ENCODE measurements at places on chromosomes 2 and 18.
A peak's percentile ranks its signal among the peaks of the same experiment; 100 is the strongest.

GRCh38 chr2:33015421-33016142, 68.8 kb downstream of the LTBP1 start:
- peak; percentile 80 for DNase-seq

DNA sequence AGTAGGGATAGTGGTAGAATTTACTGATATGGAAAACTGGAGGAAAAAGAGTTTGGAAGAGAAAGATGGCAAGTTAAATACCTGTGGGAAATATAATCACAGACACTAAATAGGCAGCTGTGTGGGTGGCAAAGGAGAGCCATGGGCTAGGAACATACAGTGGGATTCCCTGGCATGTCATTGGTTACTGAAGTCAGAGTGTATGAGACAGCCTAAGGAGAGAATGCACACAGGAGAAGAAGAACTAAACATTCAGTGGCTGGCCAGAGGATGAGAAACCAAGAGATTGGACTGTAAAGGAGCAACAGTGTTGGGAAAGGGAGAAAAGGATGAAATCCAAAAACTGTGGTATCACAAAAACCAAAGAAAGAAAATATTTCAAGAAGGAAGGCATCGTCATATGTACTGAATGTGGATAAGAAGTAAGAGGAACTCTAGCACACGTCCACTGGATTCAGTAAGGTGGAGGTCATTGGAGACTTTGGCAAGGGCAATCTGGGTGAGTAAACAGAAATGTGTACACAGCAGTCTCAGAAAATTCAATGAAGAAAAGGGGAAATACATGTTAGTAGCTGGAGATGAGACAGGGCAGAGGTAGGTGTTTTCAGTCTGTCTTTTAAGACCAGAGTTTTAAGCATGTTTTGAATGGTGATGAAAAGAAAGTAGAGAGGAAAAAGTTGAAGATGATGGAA, 83.3 kb downstream of the SPIRE1 start:
- DNase-seq = no peak

- no peak for DNase-seq
Measured at GRCh38 chr2:230447455-230448451, 31.8 kb downstream of the SP100 start.

GRCh38 chr2:239299218-239299939, 101.4 kb downstream of the HDAC4 start:
- no peak for DNase-seq

DNA sequence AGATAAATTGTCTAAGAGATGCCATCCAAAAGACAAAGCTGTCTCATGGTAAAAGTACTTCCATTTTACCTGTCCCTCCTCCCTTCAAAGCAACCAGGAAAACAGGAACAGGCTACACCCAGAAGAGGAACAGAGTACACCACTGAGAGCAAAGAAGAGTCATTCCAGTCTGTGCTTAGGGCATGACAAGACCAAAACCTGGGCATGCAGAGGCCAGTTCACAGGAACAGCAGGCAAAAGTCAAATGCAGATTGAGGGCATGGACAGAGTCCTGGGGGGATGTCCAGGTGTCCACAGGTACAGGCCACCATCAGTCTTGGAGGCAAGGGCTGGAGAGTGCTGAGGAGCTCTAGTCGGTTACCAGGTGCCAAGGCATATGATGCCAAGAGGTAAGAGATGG, 23.7 kb downstream of the PLEK start:
- DNase-seq = no peak

DNA sequence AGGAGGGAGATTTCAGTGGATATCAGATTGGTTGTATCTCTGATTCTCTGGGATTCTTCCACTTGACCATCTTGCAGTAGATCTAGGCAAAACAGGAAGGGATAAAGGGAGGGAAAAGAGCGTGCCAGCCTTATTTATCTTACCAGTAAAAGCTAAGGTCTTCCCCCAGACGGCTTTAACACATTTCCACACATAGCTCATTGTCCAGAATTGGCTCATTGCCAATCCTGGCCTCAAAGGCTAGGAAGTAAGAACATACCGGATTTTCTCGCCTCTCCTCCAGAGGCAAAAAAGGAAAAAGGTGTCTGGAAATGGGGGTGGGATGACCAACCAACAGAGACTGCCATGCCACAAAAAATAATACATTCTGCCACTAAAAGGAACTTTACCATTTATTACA, 411.6 kb upstream of the NRP2 start:
- no peak for DNase-seq

DNA sequence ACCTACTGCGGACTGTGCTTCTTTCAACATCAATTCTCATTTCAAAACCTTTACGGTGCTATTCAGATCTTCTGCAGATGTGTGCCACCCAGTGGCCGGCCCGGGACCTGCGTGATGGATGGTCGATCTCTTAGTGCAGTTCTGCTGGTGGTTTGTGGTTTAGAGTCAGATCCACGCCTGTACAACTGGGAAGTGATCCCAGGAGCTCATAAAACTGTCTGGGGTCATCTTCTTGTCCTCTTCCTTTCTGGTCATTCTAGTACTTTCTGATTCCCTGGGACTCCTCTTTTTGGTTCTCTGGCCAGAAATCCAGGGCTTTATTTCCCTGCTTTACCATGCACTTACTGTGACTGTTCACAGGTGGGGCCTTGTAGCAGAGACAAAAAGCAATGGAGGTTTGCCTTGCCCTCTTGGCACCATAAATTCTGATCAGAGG, 15.8 kb upstream of the SELENOI start:
- peak; percentile 90 for DNase-seq

DNA sequence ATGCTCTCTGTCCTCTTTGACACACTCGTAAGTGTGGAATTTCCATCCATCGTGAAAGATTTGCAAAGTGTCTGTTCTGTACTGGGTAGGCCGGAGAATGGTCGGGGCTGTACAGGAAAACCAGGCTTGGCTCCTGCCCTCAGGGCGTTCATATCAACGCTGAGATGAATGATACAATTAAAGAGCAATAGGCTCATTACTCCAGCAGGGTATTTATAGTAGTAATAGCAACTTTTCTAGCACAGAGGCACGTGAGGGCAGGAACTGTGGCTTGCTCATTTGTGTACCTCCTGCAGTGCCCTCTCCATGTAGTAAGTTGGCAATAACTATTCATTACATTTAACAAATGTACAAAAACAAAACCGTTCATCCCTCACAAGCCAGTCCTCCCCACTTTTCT, 5.3 kb upstream of the NCK2 start:
- no peak for DNase-seq

DNA sequence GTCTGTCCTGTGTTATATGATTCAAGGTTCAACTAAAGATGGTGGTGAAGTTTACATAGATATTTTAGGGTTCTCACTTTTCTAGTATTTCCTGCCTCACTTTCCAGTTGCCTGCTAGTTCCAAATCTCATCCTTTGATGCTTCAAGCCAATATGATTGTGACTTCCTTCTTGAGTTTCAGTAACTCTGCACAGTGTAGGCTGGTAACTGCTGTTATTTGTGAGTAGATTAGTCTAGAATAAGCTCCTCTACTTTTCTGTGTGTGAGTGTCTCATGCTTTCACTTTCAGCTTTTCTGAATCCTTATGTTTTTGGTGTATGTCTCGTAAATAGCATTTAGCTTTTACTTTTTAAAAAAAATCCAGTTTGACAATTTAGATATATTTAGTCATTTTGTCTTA, 42.6 kb downstream of the GALNT1 start:
- DNase-seq = no peak

GRCh38 chr2:196249860-196250259, 78.5 kb upstream of the STK17B start:
- DNase-seq = peak; percentile 63

DNA sequence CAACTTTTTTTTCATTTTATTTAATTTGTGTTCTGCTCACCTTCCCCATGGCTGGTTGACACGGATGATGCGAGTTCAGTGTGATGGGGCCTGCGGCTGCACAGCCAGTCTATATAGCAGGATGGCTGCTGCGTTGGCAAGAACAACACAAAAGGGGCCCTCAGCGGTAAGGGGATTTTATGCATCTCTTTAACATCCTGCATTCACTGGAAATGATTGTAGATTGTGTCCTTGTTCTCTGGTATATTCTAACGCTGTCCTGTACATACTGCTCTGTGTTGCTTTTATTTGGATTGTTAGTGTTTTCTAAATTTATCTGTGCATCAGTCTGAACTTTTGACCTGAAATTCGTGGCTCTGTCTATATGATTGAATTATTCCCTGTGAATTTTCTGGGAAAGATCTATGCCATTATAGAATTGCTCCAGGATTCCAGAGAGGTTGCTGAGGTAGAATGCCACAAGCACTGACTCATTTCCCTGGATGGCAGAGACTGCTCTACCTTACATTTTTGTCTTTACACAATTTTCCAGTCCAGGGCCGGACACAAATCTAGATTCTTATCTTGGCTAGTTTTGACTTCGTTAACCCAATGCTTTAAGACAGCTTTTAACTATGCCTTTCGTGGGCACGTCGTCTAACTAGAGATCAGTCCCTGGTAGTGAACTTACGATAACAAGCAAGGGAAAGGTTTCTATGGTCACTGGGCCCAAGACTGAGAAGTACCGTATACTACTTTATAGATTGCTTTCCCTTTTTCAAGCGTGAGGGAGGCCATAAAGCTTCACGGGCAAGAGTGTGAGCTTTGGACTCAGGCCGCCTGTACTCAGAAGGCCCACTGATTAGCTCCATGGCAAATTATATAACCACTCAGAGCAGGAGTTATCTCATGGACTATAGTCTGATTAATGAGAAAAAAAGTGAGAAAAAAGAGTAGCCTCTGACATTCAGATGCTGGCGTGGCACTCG, at the start of gene CRYGC:
Gene CRYGC (minus strand): TSS at position 85 of the 968 bp plus-strand sequence. CDS start 36 bp downstream, at position 49.
- DNase-seq = no peak

GRCh38 chr2:32594573-32594972, 33.3 kb upstream of the TTC27 start:
- no peak for DNase-seq

- DNase-seq = no peak
Measured at GRCh38 chr2:43559391-43560230, 36.2 kb downstream of the THADA start.

- DNase-seq = peak; percentile 81
Measured at GRCh38 chr18:54805571-54806334, 22.5 kb upstream of the RAB27B start.

- peak; percentile 83 for DNase-seq
Measured at GRCh38 chr2:195657634-195658540, 861 bp downstream of the SLC39A10 start.

DNA sequence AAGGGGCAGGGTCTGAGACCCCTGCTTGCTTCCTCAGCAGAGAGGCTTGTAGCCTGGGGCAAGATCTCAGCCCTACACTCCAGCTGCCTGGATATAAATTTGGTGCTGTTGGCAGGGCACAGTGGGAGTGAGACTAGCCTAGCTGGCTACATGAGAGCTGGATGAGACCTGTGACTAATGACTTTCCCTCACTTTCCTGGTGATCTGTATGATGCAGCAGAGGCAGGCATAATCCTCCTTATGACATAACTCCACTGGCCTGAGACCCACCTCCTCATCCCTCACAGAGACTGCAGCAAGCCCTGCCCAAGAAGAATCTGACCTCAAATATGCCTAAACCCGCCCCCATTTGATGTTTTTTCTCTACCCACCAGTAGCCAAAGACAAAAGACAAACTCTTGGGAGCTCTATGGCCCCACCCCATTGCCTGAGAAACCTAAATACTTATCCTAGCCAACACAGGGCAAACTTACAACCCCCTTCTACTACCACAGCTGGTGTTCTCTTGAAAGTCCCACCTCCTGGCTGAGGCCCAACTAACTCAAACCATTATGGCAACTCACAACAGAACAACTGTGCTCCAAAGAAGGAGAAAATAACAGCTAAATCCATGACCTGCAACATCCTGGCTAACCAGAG, 102.7 kb downstream of the NR4A2 start:
- no peak for DNase-seq

DNA sequence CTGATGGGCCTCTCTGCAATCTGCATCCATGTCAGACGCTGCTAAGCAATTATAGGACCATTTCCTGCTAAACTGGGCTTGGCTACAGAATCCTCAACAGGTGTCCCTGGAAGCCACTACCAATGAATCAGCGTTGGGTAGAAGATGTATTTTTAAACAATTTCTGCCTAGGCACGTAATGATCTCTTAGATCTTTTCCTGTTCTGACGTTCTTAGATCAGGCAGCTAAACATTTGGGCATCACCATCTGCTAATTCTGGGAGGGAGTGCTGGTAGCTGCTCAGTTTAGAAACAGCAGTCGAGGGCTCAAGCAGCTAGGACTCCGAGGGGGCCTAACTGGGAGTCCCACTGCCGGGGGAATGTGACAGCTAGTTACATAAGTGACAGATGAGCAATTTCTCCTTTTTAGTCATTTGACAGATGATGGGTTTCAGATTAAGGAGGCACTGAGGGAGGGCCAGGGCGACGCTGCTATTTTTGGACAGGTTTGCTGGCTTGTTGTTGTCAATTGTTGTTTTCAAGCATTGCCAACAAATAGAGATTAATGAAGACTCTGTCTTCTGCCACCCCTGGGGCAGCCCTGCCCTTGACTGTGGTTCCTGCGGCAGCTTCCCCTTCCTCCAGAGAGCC, 92.7 kb downstream of the MRO start:
- DNase-seq = no peak

- peak; percentile 16 for DNase-seq
Measured at GRCh38 chr2:2328848-2329247, 2.2 kb downstream of the MYT1L start.

DNA sequence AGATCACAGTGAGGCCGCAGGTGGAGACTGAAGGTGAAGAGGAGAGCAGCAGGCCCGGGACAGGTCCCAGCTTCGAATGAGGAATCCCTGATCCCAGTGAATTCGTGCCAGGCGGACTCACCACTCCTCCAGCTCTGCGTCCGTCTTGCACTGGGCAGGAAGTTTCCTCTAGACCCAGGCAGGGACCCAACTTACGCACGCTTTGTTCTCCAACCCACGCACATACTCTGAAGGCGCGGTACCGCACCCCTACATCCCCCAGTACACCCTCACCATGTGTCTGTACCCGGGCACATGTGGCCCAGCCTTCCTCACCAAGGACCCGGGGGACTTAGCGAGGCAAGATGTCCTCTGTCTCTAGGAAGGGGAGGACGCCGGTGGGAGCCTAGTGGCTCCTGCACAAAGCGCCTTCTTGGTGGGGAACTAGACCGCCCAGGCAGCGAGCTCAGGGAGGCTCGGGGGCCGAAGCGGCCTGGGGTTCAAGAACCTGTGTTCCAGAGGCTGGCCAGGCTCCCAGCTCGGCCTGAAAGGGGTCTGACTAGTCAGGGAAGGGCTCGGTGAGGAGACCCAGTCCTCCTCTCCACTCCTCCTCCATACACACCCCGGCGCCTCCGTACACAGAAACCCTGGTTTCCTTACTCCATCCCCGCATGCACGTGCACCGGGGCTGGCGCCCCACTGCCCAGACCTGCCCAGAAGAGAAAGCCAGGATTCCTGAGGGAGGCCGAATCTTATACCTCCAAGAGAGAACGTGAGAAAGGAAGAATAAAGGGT, 38.3 kb upstream of the ATP6V1B1 start:
- peak; percentile 36 for DNase-seq

Data from GM23248 (cell line).